ENCODE measurements at places on chromosomes 5 and 9. TPM values are rescaled to one million over a fixed set of nuclear protein-coding genes. Genes with fewer than 3 reads are reported as not detected.

DNA sequence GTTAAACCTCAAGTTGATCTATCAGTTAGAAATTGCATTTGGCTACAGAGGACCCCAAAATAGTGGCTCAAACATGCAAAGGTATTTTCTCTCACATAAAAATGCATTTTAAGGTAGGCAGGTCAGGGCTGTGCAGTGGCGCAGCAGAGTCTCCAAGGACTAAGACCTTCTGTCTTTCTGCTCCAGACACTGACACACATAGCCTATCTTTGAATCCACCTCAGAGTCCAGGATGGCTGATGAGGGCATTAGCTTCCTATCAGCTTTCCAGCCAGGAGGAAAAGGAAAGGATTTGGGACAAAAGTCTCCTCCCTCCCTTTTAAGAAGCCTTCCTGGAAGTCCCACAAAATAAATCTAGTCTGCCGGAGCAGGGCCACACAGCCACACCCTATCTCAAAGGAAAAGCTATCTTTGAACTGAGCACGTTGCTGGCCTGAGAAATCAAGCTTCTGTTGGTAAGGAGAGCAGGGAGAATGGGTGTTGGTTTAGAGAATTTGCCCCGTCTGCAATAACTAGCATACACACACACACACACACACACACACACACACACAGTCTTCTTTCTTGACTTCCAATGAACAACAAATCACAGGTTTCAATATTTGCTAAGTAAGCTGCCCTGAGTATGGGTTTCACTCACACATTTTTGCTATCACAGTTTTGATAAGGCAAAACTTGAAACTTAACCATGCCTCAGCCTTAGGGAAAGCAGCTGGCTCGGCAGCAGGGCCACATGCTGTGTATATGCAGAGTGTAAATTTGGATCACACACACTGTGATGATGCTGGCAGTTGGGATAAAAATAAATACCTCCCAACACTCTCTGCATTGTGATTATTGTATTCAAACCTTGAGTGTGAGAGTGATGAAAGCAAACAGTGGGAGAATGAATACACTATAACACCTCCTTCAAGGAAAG is 116.6 kb upstream of the MAP3K1 start:
- no peak for DNase-seq

- peak; percentile 41 for DNase-seq
Measured at GRCh38 chr5:143649937-143650621, 161.9 kb upstream of the HMHB1 start.

DNA sequence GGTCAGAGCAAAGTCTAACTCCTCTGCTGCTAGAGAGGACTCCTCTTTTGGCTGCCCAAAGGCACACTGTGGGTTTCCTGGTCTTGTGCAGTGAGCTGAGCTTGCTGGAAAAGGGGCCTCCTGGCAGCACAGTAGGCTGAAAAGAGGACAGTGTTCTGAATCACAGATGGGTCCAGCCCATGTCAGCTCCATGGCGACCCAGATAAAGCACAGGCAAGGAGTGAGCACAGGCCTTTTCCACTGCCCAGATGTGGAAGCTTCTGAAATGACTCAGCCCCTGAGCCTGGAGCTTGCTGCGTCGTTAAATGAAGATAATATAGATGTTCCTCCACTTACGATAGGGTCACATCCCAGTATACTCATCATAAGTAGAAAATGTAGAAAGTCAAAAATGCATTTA is 8.1 kb downstream of the CCDC180 start:
- peak; percentile 50 for DNase-seq

DNA sequence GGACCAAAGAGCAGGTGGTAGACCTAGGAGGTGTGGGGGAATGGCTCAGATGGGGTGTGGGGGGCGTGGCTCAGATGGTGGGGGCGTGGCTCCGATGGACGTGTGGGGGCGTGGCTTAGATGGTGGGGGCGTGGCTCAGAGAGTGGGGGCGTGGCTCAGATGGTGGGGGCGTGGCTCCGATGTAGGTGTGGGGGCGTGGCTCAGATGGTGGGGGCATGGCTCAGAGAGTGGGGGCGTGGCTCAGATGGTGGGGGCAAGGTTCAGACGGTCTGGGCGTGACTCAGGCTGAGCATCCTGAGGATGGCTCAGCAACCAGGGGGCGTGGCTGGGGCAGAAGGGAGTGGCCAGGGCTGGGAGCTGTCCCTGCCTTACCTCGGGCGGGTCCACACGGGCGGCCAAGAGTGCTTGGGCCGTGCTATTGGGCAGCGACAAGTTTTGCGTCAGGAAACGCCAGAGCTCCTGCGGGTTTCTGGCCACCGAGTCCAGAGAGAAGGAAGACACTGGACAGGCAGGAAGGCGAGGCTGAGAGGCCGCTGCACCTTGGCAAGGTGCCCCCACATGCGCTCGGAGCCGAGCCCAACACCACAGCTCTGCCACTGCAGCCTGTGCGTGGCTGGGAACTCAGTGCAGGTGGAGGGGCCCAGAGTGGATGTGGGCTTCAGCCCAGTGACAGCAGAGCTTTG is 5.9 kb downstream of the ABCA2 start:
- DNase-seq = peak; percentile 57

GRCh38 chr9:105191508-105192121 is 52.8 kb upstream of the SLC44A1 start:
- peak; percentile 84 for DNase-seq

- no peak for DNase-seq
Measured at GRCh38 chr9:117103438-117104110, 311.3 kb downstream of the ASTN2 start.

- DNase-seq = no peak
Measured at GRCh38 chr9:35711501-35712428, 20.2 kb downstream of the TLN1 start.

- peak; percentile 96 for DNase-seq
Measured at GRCh38 chr9:108049026-108049607, 559.5 kb upstream of the KLF4 start.

DNA sequence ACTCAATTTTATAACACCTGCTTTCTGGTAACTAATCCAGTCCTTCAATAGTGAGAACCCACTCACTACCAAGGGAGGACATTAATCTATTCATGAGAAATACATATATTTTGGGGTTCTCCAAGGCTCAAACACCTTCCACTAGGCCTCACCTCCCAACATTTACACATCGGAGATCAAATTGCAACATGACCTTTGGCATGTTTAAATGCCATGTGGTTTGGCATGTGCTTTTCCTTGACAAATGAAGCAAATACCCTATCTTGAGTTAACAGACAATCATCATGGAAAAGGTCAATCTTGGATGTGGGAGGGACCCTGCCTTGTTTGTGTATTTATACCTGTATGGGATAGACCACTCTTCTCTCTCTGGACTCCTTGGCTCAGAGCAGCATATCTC is 21.9 kb upstream of the SPINK14 start:
- DNase-seq = no peak

DNA sequence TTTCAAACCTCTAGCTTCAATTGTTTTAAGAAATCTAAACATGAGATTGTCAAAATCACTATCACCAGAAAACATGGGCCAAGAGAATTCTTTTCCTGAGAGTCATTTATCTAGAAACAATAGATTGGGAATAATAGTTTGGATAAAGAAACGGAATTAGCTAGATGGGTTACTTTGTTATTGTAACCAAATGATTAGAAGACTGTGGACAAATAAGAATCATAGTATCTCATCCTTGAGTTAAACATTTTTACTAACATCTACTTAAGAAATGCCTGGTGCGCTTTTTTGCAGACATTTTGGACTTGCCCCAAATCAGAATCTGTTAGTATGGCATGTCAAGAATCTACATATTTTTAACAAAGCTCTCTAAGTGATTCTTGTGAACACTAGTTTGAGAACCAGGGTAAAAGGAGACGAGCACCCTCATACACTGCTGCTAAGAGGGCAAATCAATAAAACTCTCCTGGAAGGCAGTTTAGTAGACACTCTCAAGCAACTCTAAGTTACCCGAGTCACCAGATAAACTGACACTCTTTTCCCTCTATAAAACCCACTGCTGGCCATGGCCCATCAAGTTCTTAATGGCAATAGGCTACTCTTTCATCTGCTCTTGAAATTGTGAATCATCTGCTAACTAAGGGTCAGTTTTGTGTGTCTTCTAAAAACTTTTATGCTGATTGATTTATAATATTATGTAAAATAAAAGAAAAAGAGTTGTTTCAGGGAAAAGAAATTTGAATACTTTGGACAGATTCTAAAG is 39.1 kb downstream of the TPD52L3 start:
- DNase-seq = no peak

- no peak for DNase-seq
Measured at GRCh38 chr5:126428421-126428820, 5.2 kb downstream of the GRAMD2B start.

DNA sequence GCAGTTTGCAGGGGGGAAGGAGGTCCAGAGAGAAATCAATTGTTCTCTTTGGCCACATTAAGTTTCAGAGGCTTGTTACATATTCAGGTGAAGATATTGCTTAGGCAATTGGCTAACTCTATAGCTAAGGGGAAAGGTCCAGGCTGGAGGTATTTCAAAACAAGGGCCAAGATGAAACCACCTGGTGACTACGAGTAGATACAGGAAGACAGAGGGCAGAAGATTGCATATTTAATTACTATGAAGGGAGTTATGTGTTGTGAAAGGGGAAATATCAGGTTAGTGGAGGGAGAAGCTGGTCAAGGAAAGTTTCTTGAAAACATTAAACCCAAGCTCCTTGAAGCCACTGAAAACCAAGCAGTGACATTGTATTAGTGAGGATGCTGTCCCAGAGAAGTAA is 1.9 kb upstream of the RAD23B start:
- no peak for DNase-seq

- peak; percentile 83 for DNase-seq
Measured at GRCh38 chr5:151195622-151196021, 28.3 kb downstream of the CCDC69 start.

- DNase-seq = no peak
Measured at GRCh38 chr5:130799015-130799414, 366.0 kb downstream of the HINT1 start.

DNA sequence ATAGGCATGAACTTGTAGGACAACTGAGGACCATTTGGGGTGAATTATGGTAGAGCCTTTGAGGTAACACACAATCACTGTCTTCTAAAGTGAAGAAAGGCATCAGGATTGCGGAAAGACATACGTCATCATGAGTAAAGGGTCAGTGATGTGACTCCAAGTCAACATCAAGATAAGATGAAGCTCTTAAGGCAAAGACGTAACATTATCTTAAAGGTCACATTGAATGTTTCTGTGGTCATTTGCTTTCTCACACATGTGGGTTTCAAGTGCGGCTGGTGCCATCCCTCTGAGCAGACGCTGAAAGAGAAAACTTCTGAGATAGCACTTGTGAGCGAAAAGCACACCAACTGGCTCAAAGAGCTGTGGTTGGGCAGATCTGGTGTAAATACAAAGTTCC is 63.3 kb upstream of the GRAMD2B start:
- DNase-seq = peak; percentile 55

DNA sequence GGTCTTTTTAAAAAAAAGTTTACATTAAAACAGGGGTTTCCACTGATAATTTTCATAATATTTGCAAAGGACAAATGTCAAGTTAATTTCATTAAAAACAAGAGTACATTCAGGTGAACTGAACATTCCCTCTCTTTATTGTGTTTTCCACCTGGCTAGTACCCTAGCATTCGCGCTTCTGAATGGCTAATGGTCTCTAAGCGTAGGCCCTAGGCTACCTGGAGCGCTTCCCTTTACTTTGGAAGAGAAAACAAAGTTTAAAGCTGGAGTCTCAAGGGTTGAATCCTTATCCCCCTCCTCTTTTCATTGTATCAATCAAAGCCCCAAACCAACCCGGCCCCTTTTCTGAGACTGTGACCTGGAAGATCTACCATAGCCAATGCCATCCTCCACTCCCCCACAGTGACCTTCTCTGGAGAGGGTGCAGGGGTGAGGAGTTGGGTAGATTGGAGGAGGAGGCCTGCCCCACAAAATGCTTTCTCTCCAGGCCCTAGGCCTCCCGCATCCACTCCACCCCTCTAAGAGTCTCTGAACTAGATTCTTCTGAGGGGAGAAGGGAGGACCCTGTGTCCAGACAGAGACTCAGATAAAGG is 73.3 kb upstream of the TBCA start:
- DNase-seq = no peak

DNA sequence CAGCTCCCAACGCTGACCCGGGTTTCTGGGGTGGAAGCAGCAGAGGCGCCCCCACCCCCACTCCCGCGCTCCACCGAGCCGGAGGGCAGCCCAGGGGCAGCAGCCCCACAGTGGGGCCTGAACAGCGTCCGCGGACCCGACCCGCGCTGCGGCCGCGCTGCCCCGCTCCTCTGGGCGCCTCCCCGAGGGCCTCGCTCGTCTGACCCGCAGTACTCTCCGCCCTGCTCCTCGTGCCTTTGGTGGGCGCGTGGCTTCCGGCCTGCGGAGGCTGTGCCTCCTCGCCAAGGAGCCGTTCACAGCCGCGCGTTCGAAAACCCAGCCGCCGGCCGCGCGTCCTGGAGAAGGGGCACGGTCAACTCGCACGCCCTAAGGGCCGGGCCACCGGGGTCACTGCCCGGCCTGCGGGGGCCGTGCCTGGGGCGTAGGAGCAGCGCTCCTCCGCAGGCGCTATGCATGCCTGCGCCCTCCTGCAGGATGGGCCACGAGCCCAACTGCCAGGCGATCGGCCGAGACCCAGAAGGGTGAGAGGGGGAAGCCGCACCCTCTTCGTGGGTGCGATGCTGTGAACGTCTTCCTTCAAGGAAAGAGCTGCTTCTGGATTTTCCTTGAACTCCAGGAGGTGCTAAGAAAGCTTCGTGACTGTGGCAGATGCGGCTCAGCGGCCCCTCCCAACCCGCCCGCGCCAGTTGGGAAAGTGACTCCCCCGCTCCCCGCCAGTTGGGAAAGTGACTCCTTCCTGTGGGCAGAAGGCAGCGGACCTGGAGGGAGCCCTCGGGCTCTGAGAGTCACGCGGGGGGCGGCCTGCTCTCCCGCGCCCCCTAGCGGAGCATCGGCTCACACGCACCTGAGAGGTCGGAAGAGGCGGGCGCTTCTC is 82.7 kb downstream of the HSD17B3 start:
- DNase-seq = peak; percentile 18

- DNase-seq = no peak
Measured at GRCh38 chr5:181131514-181131913, 545 bp upstream of the OR2V1 start.

- DNase-seq = no peak
Measured at GRCh38 chr5:119373449-119373858, 17.6 kb downstream of the TNFAIP8 start.

POU5F2 gene
- 1.3 TPM for total RNA-seq

PCDHGC3 gene
- total RNA-seq = 35.4 TPM

EPB41L4A gene
- total RNA-seq = 0.64 TPM

TMEM38B gene
- 11.0 TPM for total RNA-seq

KCNN2 gene
- 2.6 TPM for total RNA-seq

CD72 gene
- total RNA-seq = 0.86 TPM

HNRNPH1 gene
- total RNA-seq = 562 TPM

NTRK2 gene
- total RNA-seq = not detected

GNA14 gene
- 6.5 TPM for total RNA-seq
